ENCODE measurements at places on chromosomes 4 and X.

DNA sequence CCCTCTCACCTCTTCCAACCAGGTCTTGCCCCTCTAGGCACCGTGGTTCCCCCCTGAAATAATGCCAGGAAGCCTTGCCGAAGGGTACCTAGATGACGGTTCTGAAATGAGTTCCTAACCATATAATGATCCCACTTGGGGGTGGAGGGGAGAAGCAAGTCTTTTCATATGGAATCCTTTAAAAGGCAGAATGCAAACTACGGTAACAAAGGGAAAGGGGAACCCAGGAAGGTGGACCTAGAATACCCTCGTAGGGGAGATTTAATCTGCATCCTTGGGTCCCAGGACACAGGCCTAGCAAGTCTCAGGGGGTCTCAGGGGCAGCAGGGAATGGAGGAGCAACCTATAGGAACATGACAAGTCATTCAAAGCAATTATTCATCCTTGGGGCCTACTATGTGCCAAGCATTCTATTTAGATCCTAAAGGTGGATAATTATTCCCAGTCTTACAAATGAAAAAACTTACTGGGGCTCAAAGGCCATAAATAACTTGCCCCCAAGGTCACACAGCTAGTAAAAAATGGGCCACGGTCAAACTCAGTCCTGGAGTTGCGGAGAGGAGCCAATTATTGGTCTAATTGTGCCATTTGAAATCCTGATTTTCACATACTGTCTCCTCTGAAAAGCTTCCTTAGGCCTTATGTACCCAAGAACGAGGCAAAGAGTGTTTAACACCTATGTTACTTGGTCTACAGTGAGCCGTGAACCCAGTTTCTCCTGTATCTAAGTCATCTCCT lies 8.8 kb downstream of the BCOR start:
- DNase-seq = no peak

DNA sequence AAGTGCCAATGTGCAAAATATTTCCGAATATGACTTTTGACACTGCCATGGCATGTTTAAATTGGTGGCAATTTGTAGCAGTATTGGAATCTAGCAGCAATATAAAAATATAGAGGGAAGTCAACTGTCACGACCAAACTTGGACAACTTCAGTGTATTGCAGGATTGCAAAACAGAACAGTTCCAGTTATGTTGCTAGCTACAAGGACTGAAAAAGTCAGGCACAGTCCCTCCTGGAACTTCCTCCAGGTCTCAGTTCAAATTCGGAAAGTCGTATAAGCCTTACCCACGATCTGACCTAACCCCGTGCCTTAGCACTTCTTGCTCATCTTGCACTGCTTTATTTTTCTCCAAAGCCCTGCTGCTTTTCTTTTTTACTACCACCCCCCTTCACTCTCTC lies 390.0 kb upstream of the GALNT7 start:
- DNase-seq = no peak

DNA sequence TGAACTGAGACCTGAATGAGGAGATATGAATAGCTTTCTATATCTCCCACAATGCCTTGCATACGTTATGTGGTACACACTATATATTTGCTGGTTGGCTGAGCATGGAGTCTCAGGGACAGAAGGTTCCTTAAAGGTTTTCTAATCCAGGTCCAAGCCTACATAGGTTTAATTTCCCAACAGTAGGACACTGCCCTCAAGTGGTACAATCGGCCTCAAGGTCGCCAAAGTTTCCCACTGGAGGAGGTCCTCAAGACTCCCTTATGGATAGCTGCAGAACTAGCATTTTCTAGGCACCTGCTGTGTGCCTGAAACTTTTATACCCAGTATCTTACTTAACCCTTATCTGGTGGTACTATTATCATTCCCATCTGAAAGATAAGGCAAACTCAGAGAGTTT lies 21.0 kb upstream of the EFNB1 start:
- peak; percentile 69 for DNase-seq

DNA sequence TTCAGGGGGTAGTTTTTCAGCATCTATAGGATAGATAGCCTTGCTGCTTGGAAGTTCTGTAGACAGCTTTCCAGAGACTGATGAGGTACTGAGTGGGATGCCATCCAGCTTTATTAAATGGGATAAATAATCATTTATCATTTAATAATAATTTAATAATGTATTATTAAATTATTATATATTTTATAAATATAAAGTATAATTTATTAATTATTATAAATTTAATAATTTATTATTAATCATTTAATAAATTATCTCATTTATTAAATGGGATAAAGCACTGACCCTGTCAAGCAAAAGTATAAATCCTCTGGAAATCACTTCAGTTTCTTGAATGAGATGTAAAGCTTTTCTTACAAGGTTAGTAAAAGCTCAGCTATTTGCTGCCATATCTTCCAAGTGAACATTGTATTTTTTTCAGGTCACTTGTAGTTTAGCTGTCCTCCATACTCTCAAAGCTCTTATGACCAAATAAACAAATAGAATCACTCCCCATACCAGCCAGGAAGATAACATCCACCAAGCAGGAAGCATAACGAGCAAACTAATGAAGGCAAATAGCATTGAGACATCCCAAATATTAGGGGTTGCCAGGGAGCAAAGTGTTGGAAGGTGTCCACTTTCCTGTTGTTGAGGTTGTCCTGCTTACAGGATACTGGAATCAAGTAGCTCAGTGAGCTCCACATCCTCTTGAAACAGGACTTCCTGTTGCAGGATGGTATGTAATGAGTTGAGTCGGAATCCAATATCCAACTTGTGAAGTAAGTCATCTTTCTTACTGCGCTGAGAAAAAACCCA lies 88.9 kb downstream of the ZNF674 start:
- no peak for DNase-seq

- DNase-seq = no peak
These were observed 265.8 kb downstream of the PCDH18 start for GRCh38 chr4:137266511-137266910.

- DNase-seq = no peak
These were observed 30.7 kb upstream of the WDR17 start for GRCh38 chr4:176034936-176035335.

- DNase-seq = no peak
These were observed 37.9 kb downstream of the ACOX3 start for GRCh38 chr4:8402640-8403039.

DNA sequence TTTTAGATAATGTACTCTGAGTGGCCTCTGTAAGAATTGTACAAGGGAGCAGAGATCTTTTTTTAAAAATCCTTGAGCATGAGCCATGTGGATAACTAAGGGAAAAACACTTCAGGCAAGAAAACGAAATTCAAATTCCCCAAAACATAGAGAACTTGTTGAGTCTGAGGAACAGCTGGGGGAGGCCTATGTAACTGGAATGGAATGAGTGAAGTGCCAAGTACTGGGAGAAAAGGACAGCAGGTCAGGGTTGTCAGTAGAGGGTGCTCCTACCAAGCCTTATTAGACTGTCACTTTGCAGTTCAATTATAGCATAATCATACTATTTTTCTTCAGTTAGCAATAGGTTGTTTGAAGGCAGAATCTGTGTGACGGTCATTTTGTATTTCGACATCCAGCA lies 135.1 kb downstream of the ARHGAP6 start:
- DNase-seq = no peak

- DNase-seq = no peak
These were observed 365.0 kb downstream of the GPM6A start for GRCh38 chr4:175447016-175447415.

- DNase-seq = no peak
These were observed 104.8 kb upstream of the ENPP6 start for GRCh38 chr4:184322328-184323025.

DNA sequence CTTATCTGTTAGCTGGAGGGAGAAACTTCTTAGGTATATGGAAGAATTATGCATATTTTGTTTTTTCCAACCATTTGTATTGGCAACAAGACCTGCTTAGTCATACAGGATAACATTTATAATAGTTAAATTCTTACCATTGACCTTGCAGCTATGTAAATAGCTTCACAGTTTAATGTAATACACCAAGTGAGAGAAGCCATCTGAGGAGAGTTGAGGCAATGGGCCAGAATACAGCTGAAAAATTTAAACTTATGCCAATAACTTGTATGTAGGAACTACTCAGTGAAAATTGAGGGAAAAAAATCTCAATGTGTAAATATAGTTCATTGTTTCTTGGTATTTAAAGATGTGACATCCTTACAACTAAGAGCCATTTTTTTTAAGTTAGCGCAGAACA lies 273.5 kb downstream of the DACH2 start:
- DNase-seq = no peak

GRCh38 chr4:99610605-99611175 lies 36.1 kb downstream of the MTTP start:
- DNase-seq = no peak

DNA sequence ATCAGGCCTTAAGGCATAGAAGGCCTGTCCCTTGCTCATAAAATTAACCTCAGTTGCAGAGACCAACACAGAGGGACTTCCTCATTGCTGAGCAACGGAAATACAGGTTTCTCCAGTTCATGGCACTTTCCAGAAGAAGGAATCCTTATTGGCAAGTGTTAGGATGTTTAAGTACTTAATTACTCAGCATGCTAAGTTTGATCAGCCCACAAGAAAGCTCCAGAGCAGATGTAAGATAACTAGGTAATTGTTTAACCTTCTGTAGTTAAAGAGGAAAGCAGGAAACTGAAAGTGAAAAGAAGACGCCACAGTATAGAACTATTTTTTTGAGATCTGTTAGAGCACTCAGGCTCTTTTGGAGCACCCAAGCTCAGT lies 33.5 kb downstream of the SMS start:
- peak; percentile 88 for DNase-seq

- DNase-seq = no peak
These were observed 70.9 kb upstream of the FAM9C start for GRCh38 chrX:13115146-13115855.

- no peak for DNase-seq
These were observed 1251.6 kb upstream of the AGA start for GRCh38 chr4:178693816-178694215.

- DNase-seq = no peak
These were observed 48.6 kb downstream of the DCLK2 start for GRCh38 chr4:150126864-150127203.

- peak; percentile 26 for DNase-seq
These were observed 104.9 kb downstream of the FAM53A start for GRCh38 chr4:1579001-1579900.

- DNase-seq = no peak
These were observed 252.5 kb upstream of the CASK start for GRCh38 chrX:42175843-42176242.

DNA sequence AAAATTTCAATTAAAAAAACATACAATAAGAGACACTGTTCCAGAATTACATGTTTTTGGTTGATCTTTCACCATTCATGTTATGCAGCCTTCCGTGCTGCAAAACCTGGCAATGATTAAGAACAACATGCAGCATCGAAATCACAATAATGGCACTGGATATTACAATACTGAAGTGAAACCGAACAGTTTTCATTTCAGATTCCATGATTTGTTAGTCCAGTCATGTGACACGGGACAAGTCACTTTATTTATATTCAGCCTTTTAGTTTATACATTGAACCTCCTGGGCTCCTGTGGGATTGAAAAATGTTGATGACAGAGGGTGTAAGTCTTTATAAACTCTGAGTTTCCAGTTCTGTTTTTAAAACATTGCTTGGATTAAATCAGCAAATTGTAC lies 142.5 kb upstream of the TTC29 start:
- no peak for DNase-seq

- DNase-seq = no peak
These were observed 15.3 kb upstream of the HPRT1 start for GRCh38 chrX:134444681-134445080.

- no peak for DNase-seq
These were observed 28.5 kb downstream of the PJA1 start for GRCh38 chrX:69136546-69137331.

DNA sequence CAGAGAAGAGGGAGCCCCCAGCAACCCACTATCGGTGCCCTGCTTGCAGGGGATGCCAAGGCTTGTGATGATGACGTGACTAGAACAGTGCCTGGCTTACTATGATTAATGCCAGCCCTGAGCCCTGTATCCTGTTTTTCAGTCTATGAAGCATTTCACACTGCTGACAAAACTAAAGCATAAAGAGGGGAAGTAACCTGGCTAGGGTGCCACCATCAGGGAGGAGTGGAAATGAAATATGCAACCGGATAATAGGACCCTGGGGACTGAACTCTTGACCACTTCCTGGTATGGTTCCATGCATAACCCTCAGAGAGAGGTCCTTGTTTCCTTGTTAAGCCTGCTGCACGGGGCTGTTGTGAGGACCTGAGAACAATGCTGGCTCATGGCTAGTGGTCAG lies 50.3 kb downstream of the MED28 start:
- no peak for DNase-seq

Data from trophoblast cell (in vitro differentiated cells and primary cell).